WTC11 (cell line): ENCODE measurements at places on chromosomes 6 and 20.
A peak's percentile ranks its signal among the peaks of the same experiment; 100 is the strongest.

DNA sequence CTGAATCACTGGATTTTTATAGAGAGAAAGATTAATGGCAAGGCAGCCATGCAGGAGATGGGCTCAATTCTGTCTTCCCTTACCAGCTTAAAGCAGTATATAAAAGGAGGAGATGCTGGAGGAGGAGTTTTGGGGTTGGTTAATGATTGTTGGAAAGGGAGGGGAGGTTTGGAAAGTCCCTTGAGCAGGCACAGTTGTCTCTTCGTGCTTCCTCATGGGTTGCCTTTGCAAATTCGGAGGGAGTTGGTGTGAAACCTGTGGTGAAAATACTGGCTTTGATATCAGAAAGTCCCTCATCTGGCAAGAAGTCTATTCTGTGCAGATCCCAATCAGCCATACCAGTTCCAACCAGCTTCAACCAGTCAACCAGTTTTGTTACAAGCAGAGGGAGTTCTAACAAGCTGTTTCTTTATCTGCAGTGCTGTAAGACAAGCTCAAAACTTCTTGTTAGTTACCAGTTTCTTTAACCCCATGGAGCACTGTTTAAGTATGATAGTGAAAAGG is 107.0 kb downstream of the HIVEP1 start:
- no peak for DNase-seq

GRCh38 chr20:38685853-38686473 is 38.3 kb upstream of the SLC32A1 start:
- DNase-seq = peak; percentile 84

DNA sequence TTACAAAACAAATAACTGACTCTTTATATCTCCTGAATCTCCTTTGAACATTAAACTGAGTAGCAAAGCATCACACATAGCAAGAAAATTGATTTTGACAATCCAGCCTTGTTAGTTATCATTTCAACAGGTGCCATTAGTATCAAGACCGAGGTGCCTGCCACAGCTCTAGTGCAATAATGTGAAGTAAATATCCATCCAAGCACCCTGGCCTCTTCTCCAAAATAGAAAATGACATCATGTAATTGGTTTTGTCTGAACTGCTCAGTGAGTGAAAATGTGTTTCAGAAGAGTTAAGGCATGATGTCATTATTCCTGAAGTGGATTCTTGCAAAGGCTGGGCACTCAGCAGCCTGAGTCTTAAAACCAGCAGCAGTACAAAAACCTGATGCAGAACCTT is 341.4 kb downstream of the PLCB1 start:
- no peak for DNase-seq

GRCh38 chr20:61090541-61090940 is 161.5 kb upstream of the CDH4 start:
- no peak for DNase-seq

DNA sequence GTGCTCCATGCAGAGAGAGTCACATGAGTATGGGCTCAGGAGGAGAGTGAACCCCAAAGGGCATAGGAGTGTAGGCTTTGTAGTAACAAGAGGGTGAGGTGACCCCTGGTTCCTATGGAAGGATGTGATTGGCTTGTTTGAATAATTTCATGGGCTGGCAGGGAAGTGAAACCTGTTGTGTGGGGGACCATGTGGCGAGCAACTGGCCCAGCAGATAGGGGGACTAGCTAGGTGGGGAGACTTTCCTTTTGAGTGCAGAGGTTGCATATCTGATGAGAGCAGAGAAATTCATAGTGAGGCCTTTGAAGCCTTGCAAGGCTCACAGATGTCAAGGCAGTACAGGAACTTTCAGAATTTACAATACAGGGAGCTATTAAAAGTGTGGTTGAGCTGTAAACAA is 247.9 kb upstream of the SLC35B3 start:
- no peak for DNase-seq

GRCh38 chr6:117908246-117909068 is 1.4 kb downstream of the SLC35F1 start:
- DNase-seq = peak; percentile 50
